ENCODE measurements at places on chromosomes 16 and 17. TPM values are rescaled to one million over a fixed set of nuclear protein-coding genes. Genes with fewer than 3 reads are reported as not detected.

The SEZ6L2 gene
- total RNA-seq = 0.30 TPM

The KRTAP3-1 gene
- not detected for total RNA-seq

The NOTUM gene
- 0.38 TPM for total RNA-seq

The CACNA1G gene
- 0.24 TPM for total RNA-seq

The MON1B gene
- 71.0 TPM for total RNA-seq

The SYNGR3 gene
- 7.2 TPM for total RNA-seq

The AATK gene
- 0.32 TPM for total RNA-seq

The PLXDC1 gene
- 1.4 TPM for total RNA-seq

The CD300LB gene
- not detected for total RNA-seq

The PSME3 gene
- total RNA-seq = 87.0 TPM

The MYO15A gene
- total RNA-seq = 0.31 TPM

The GH1 gene
- total RNA-seq = not detected

The P2RX1 gene
- 0.17 TPM for total RNA-seq

The SLC38A8 gene
- not detected for total RNA-seq

The C17orf78 gene
- total RNA-seq = not detected

The TBC1D26 gene
- 0.57 TPM for total RNA-seq

The CCDC154 gene
- total RNA-seq = 0.74 TPM

The SSTR5 gene
- total RNA-seq = not detected

The KRT40 gene
- total RNA-seq = not detected

GRCh38 chr17:39664581-39665561 lies at the start of gene TCAP:
TCAP (plus strand) TSS chr17:39665349; CDS start chr17:39665360, 11 bp downstream.
- peaks cover 15% of the 10 kb centered on the region for H3K27me3 ChIP-seq
- H3K36me3 ChIP-seq = peaks cover 5% of the 10 kb centered on the region
- peaks cover 13% of the 10 kb centered on the region for H3K4me1 ChIP-seq
- no peak within 1 kb of the TSS for H3K27ac ChIP-seq
- no peak for DNase-seq

GRCh38 chr17:17621254-17621653 lies 29.7 kb upstream of the PEMT start:
- no peak overlapping the region for H3K27ac ChIP-seq
- H3K27me3 ChIP-seq = no peaks in the 10 kb centered on the region
- H3K4me1 ChIP-seq = no peaks in the 10 kb centered on the region
- H3K4me3 ChIP-seq = no peak overlapping the region

- no peaks in the 10 kb centered on the region for H3K36me3 ChIP-seq
- no peak for DNase-seq
- no peaks in the 10 kb centered on the region for H3K4me1 ChIP-seq
- H3K27me3 ChIP-seq = no peaks in the 10 kb centered on the region
- no peak overlapping the region for H3K27ac ChIP-seq
Measured at GRCh38 chr17:44297975-44298374, 10.4 kb upstream of the RUNDC3A start.

DNA sequence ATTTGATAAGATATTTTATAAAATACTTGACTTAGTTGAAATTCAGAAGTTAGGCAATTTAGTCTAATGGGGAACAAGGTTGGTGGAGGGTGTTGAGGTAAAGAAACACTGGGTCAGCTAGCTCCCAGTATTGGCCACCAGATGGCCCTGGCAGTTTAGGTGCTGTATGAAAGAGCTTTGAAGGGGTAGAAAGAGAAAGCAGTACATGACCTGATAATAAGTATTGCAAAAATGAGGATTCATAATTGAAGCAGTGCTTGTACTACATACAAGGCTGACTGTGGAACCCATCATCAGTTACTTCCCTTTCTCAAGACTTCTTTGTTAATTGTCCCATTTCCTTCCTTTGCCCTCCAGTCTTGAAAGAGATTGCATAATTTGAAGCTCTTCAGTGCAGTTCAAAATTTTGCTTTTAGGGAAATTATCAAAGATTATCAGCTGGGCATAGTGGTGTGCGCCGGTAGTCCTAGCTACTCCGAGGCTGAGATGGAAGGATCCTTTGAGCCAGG lies 29.4 kb downstream of the TANC2 start:
- no peak overlapping the region for H3K27ac ChIP-seq
- H3K4me1 ChIP-seq = peaks cover 11% of the 10 kb centered on the region
- no peak overlapping the region for H3K4me3 ChIP-seq
- peaks cover 2% of the 10 kb centered on the region for H3K36me3 ChIP-seq
- DNase-seq = peak; percentile 62

GRCh38 chr16:75341564-75342307 lies 90.3 kb upstream of the BCAR1 start:
- H3K27ac ChIP-seq = no peak overlapping the region
- H3K36me3 ChIP-seq = peaks cover 23% of the 10 kb centered on the region
- no peaks in the 10 kb centered on the region for H3K4me1 ChIP-seq
- no peak for DNase-seq
- H3K27me3 ChIP-seq = no peaks in the 10 kb centered on the region
- H3K4me3 ChIP-seq = no peak overlapping the region

- H3K27me3 ChIP-seq = peaks cover 3% of the 10 kb centered on the region
- H3K4me3 ChIP-seq = no peak overlapping the region
- peaks cover 9% of the 10 kb centered on the region for H3K4me1 ChIP-seq
Measured at GRCh38 chr17:47230864-47231263, 21.7 kb downstream of the MYL4 start.

GRCh38 chr16:50267651-50268050 lies 1.3 kb downstream of the ADCY7 start:
- H3K4me3 ChIP-seq = peak overlapping the region; percentile 86
- no peak for DNase-seq
- no peaks in the 10 kb centered on the region for H3K27me3 ChIP-seq
- H3K27ac ChIP-seq = peak overlapping the region; percentile 94
- H3K36me3 ChIP-seq = peaks cover 7% of the 10 kb centered on the region

GRCh38 chr17:12485361-12485906 lies 180.3 kb upstream of the MYOCD start:
- H3K4me3 ChIP-seq = no peak overlapping the region
- DNase-seq = no peak
- no peaks in the 10 kb centered on the region for H3K27me3 ChIP-seq
- no peaks in the 10 kb centered on the region for H3K36me3 ChIP-seq

DNA sequence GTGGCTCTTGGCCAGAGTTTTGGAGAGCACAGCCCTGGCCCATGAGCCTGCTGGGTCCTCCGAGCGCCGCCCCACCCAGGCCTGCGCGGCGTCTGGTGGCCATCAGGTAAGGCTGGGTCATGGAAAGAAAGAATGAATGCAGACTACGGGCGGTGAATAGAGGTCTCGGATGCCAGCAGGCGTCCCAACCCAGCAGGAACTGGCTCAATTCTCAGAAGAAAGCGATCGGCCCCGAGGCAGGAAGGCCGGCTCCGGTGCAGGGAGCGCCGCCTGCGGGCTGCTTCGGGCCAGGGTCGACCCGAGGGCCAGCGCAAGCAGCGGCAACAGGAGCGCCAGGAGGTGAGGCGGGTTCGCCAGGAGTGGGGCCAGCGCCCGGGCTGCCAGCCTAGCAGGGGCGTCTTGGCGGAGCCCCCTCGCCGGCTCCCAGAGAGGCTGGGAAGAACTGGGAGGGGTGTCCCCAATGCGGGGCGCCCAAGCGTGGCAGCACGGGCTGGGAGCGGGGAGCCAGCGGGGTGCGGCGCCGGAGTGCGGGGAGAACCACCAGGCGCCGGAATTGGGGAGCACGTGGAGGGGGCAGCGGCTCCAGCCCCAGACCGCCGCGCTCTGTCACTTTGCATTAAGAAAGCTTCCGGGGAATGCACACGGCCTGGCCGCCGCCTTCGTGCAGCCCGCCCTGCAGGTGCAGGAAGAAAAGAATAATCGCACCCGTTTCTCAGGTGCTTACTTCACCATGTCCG lies 7.1 kb upstream of the TMC5 start:
- no peaks in the 10 kb centered on the region for H3K36me3 ChIP-seq
- peaks cover 33% of the 10 kb centered on the region for H3K27me3 ChIP-seq
- no peak for DNase-seq

- no peak for DNase-seq
- no peaks in the 10 kb centered on the region for H3K27me3 ChIP-seq
- peaks cover 14% of the 10 kb centered on the region for H3K4me1 ChIP-seq
- H3K27ac ChIP-seq = peak overlapping the region; percentile 4
Measured at GRCh38 chr17:1423456-1424135, 23.6 kb upstream of the YWHAE start.

- H3K4me1 ChIP-seq = peaks cover 29% of the 10 kb centered on the region
- peaks cover 1% of the 10 kb centered on the region for H3K36me3 ChIP-seq
- no peaks in the 10 kb centered on the region for H3K27me3 ChIP-seq
- H3K4me3 ChIP-seq = peak overlapping the region; percentile 90
- DNase-seq = no peak
- peak overlapping the region; percentile 54 for H3K27ac ChIP-seq
Measured at GRCh38 chr17:63621229-63621683, 961 bp upstream of the MAP3K3 start.

GRCh38 chr16:84718-85406 lies 6.8 kb downstream of the MPG start:
- peak overlapping the region; percentile 21 for H3K4me3 ChIP-seq
- H3K36me3 ChIP-seq = peaks cover 13% of the 10 kb centered on the region
- H3K27ac ChIP-seq = peak overlapping the region; percentile 79
- no peaks in the 10 kb centered on the region for H3K27me3 ChIP-seq
- peak; percentile 84 for DNase-seq

- H3K4me3 ChIP-seq = no peak overlapping the region
- no peaks in the 10 kb centered on the region for H3K36me3 ChIP-seq
- peak; percentile 25 for DNase-seq
- no peaks in the 10 kb centered on the region for H3K27me3 ChIP-seq
Measured at GRCh38 chr17:9987779-9988585, 82.9 kb upstream of the RCVRN start.

GRCh38 chr16:89952049-89952448 lies 3.5 kb downstream of the DEF8 start:
- no peak for DNase-seq
- peaks cover 9% of the 10 kb centered on the region for H3K4me1 ChIP-seq
- no peak overlapping the region for H3K4me3 ChIP-seq
- H3K36me3 ChIP-seq = peaks cover 2% of the 10 kb centered on the region

DNA sequence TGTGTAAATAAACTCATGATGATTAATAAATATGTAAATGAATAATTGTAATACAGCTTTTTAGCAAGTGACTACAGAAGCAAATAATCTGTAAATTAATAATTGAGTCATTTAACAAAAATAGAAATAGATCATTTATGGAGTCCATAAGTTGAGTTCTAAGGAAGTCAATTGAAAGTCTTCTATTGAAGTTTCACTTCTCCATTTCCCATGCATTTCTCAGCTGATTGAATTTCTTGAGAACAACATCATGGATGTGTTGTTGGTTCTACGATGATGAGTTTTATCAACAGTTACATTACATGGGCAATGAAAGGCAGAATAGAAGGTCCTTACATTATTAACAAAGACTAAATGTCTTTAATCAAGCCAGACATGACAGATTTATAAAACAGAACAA lies 290.4 kb downstream of the MAP2K6 start:
- H3K36me3 ChIP-seq = no peaks in the 10 kb centered on the region
- no peak for DNase-seq
- H3K4me3 ChIP-seq = no peak overlapping the region
- H3K27ac ChIP-seq = no peak overlapping the region
- H3K27me3 ChIP-seq = no peaks in the 10 kb centered on the region

- peaks cover 35% of the 10 kb centered on the region for H3K27me3 ChIP-seq
- H3K4me1 ChIP-seq = peaks cover 14% of the 10 kb centered on the region
- H3K4me3 ChIP-seq = no peak overlapping the region
- no peak for DNase-seq
Measured at GRCh38 chr17:60154616-60155426, 5.0 kb downstream of the CA4 start.

DNA sequence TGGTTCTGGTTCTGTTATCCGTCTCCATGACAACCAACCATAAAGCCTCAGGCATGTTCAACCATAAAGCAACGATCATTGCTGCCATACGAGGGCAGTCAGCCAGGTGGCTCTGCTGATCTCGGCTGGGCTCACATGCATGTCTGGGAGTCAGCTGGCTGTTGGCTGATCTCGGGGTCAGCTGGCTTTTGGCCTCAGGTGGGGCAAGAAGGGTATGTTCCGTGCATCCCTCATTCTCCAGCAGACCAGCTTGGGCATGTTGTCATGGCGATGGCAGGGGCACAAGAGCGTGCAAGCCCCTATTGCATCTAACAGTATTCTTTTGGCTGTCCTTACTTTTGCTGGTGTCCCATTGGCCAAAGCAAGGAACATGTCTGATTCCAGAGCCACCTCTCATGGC lies 86.2 kb downstream of the ABCC6 start:
- H3K4me1 ChIP-seq = no peaks in the 10 kb centered on the region
- no peak overlapping the region for H3K4me3 ChIP-seq
- no peak overlapping the region for H3K27ac ChIP-seq
- no peaks in the 10 kb centered on the region for H3K27me3 ChIP-seq

DNA sequence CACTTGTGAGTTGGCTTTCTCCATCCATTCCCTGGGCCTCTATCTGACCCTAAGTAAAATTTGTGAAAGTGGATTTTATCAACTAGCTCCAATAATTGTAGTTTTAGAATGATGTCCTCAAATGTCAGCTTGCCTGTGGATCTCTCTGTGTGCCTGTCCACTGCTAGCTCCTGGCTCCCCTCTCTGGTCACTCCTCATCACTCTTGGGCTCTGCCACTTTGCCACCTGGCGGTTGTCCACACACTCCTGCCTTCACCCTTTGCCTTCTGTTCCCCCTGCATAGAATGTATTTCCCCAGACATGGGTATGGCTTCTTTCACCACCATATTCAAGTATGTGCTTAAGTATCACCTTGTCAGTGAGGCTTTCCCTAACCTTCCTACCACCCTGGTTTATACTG lies 19.8 kb downstream of the ANKFN1 start:
- H3K27ac ChIP-seq = no peak overlapping the region
- DNase-seq = no peak
- H3K4me1 ChIP-seq = peaks cover 3% of the 10 kb centered on the region
- H3K36me3 ChIP-seq = no peaks in the 10 kb centered on the region

GRCh38 chr17:17685775-17686291 lies 4.6 kb downstream of the RAI1 start:
- peaks cover 35% of the 10 kb centered on the region for H3K4me1 ChIP-seq
- no peaks in the 10 kb centered on the region for H3K27me3 ChIP-seq

DNA sequence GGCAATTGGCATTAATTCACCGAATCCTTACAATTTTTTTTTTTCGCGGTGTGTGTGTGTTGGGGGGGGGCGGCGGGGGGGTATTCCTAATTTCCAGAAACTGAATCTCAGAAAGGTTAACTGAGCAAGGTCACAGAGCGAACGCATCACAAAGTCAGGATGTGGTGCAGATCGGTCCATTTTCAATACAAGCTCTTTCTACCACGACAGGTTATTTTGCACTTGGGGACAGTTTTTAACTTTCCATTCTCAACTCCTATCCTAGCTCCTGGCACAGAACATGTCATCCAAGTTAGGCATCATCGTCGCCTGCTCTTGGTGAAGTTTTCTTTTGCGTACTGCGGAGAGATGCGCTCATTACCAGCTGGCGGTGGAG lies 15.4 kb upstream of the ERN1 start:
- DNase-seq = no peak
- peaks cover 8% of the 10 kb centered on the region for H3K36me3 ChIP-seq
- H3K4me1 ChIP-seq = peaks cover 16% of the 10 kb centered on the region
- H3K27ac ChIP-seq = no peak overlapping the region
- no peak overlapping the region for H3K4me3 ChIP-seq
- no peaks in the 10 kb centered on the region for H3K27me3 ChIP-seq

- DNase-seq = no peak
- no peaks in the 10 kb centered on the region for H3K4me1 ChIP-seq
- no peaks in the 10 kb centered on the region for H3K36me3 ChIP-seq
- H3K4me3 ChIP-seq = no peak overlapping the region
- peaks cover 4% of the 10 kb centered on the region for H3K27me3 ChIP-seq
- no peak overlapping the region for H3K27ac ChIP-seq
Measured at GRCh38 chr16:67345401-67345800, 18.8 kb downstream of the LRRC36 start.

Data from activated naive CD4-positive, alpha-beta T cell treated with anti-CD3 and anti-CD28 coated beads for 36 hours (primary cell).